ENCODE measurements at places on chromosomes 2 and 18.

- no peak for DNase-seq
These were observed 13.7 kb downstream of the IL1RL2 start for GRCh38 chr2:102200539-102200938.

GRCh38 chr2:55133467-55134315, 83.4 kb upstream of the RTN4 start:
- DNase-seq, result peak; percentile 89

GRCh38 chr2:43854671-43855070, 15.9 kb downstream of the ABCG8 start:
- DNase-seq, result no peak

GRCh38 chr2:46339676-46340459, 42.7 kb downstream of the EPAS1 start:
- DNase-seq, result no peak

All from AG04450 (cell line).